Cardiac muscle cell (in vitro differentiated cells and primary cell): ENCODE measurements at places on chromosomes 12 and 14.

DNA sequence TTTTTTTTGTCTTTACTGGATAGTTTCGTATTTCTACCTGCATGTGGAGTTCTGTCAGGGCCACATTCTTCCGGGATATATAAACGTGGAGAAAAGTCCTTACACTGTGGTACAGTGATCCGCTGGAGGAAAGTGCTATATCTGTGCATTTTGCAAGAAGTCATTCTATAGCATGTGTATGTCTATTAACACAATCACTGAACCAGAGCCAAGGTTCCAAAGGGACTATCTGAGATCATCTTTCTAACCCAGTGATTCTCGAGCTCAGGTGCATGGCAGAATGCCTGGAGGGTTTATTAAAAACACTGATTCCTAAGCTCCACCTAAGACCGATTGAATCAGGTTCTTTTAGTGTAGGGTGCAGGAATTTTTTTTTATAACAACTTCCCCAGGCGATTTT, 354.0 kb downstream of the NRXN3 start:
- no peak overlapping the region for H3K27ac ChIP-seq
- no peaks in the 10 kb centered on the region for H3K36me3 ChIP-seq
- no peaks in the 10 kb centered on the region for H3K27me3 ChIP-seq
- no peak overlapping the region for H3K4me3 ChIP-seq
- no peaks in the 10 kb centered on the region for H3K4me1 ChIP-seq

DNA sequence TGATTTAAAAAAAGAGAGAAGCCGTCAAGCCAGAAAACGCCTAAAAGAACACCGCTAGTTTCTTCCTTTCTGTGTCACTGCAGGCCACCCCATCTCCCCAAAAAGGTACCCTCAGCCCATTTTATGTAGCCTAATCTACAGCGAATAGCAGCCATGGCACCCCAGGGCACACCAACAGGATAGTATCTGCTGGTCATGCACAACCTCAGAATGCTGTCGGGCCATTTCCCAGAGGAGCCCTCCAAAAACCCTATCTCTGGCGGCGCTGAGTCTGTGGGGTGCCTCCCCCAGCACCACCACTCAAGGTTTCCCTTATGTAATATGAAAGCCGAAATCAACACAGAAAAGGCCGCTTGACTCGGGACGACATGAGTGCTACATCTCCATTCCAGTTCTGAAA, 98.9 kb downstream of the BCL11B start:
- H3K27me3 ChIP-seq: no peaks in the 10 kb centered on the region
- no peak for DNase-seq
- no peaks in the 10 kb centered on the region for H3K36me3 ChIP-seq
- no peak overlapping the region for H3K4me3 ChIP-seq

GRCh38 chr12:10771132-10771733, 31.2 kb downstream of the TAS2R7 start:
- no peak overlapping the region for H3K4me3 ChIP-seq
- no peak overlapping the region for H3K27ac ChIP-seq
- H3K36me3 ChIP-seq: no peaks in the 10 kb centered on the region
- DNase-seq: peak; percentile 21
- peaks cover 39% of the 10 kb centered on the region for H3K27me3 ChIP-seq
- H3K4me1 ChIP-seq: no peaks in the 10 kb centered on the region

GRCh38 chr12:115495300-115495699, 782.2 kb downstream of the MED13L start:
- H3K27me3 ChIP-seq: peaks cover 4% of the 10 kb centered on the region
- DNase-seq: no peak
- H3K27ac ChIP-seq: no peak overlapping the region
- peaks cover 5% of the 10 kb centered on the region for H3K4me1 ChIP-seq

DNA sequence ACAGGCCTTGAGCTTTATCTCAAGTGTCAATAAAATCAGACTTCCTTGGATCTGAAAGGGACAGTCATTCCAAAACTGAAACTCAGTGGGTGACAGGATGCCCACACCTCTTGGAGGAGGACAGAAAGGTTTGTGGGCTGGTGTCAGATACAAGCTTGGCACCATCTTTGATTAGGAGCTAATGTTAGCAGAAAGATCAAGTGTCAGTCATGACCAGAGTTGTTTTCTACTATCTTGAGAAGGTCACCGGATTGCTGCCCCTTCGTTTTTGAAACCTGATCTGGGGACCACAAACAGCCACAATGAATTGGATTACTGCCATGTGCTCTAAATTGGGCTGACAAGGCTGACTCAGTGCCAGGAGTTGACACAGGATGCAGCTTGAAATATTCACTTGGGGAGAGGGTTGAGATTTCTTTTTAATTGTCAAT, 88.3 kb downstream of the OTOGL start:
- peak; percentile 78 for DNase-seq
- peak overlapping the region; percentile 88 for H3K27ac ChIP-seq
- H3K36me3 ChIP-seq: no peaks in the 10 kb centered on the region
- H3K27me3 ChIP-seq: no peaks in the 10 kb centered on the region
- no peak overlapping the region for H3K4me3 ChIP-seq

DNA sequence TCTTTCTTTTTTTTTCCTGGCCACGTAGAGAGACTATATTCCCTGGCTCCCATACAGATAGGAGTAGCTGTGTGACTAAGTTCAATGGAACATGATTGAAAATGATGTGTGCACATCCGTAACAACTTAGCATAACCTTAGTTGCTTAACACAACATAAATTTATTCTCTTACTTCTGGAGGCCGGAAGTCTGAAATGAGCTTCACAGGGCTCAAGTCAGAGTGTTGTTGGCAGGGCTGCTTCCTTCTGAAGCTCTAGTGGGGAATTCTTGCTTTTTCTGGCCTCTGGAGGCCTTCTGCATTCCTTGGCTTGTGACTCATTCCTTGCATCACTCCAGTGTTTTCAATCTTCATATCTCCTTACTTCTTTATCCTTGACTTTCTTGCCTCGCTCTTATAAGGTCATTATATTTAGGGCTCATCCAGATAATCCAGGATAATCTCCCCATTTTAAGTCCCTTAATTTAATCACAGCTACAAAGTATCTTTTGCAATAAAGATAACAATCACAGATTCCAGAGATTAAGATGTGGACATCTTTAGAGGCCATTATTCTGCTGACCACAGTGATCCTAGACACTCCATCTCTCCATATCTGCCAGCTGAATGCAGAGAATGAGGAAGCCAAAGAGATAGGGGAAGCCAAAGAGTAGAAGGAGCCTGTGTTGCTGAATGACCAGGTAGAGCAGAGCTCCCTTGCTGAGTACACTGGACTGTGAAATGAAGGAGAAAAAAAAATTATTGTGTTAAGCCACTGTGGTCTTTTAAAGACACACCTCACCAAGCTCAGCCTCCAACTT, 21.0 kb upstream of the SNX6 start:
- no peak for DNase-seq
- no peaks in the 10 kb centered on the region for H3K27me3 ChIP-seq
- no peaks in the 10 kb centered on the region for H3K4me1 ChIP-seq
- H3K27ac ChIP-seq: no peak overlapping the region
- no peaks in the 10 kb centered on the region for H3K36me3 ChIP-seq

GRCh38 chr14:74855945-74856344, 20.0 kb downstream of the PROX2 start:
- H3K27me3 ChIP-seq: no peaks in the 10 kb centered on the region
- H3K4me3 ChIP-seq: no peak overlapping the region
- H3K27ac ChIP-seq: no peak overlapping the region
- DNase-seq: no peak
- no peaks in the 10 kb centered on the region for H3K36me3 ChIP-seq
- peaks cover 4% of the 10 kb centered on the region for H3K4me1 ChIP-seq
